Large intestine (tissue), 12 donors: ENCODE measurements at places on chromosomes 16 and 17. TPM values are rescaled to one million over a fixed set of nuclear protein-coding genes. Genes with fewer than 3 reads are reported as not detected.

NLRC3 gene
- 2.5 TPM for polyA plus RNA-seq

OTOP3 gene
- polyA plus RNA-seq, result 13.8 TPM

HOXB1 gene
- polyA plus RNA-seq, result 0.07 TPM

PRSS33 gene
- polyA plus RNA-seq, result 0.13 TPM

EFCAB13 gene
- polyA plus RNA-seq, result 9.4 TPM

REXO5 gene
- 6.7 TPM for polyA plus RNA-seq

TEX19 gene
- not detected for polyA plus RNA-seq

VMO1 gene
- polyA plus RNA-seq, result 2.1 TPM

NEUROD2 gene
- 0.01 TPM for polyA plus RNA-seq

EEF2K gene
- polyA plus RNA-seq, result 18.7 TPM

CTRB1 gene
- polyA plus RNA-seq, result not detected

CD300LG gene
- 0.30 TPM for polyA plus RNA-seq
